ENCODE measurements at places on chromosomes 16 and 17. TPM values are rescaled to one million over a fixed set of nuclear protein-coding genes. Genes with fewer than 3 reads are reported as not detected.

GRCh38 chr16:10693889-10694288, 841 bp downstream of the TEKT5 start:
- DNase-seq: no peak

GRCh38 chr16:86826941-86827340, 248.6 kb downstream of the FOXL1 start:
- DNase-seq: no peak

GRCh38 chr16:54066451-54067105, 220.0 kb downstream of the IRX3 start:
- no peak for DNase-seq

The LPO gene
- polyA plus RNA-seq: not detected

Measured in muscle of arm (tissue), 14 donors.